ENCODE measurements at places on chromosomes 13 and 19.

- peak; percentile 34 for DNase-seq
Observed at GRCh38 chr13:28657784-28658538, 969 bp upstream of the POMP start.

- DNase-seq = no peak
Observed at GRCh38 chr19:28539759-28540158, 673.2 kb downstream of the UQCRFS1 start.

- no peak for DNase-seq
Observed at GRCh38 chr13:95447814-95448213, 104.7 kb upstream of the CLDN10 start.

DNA sequence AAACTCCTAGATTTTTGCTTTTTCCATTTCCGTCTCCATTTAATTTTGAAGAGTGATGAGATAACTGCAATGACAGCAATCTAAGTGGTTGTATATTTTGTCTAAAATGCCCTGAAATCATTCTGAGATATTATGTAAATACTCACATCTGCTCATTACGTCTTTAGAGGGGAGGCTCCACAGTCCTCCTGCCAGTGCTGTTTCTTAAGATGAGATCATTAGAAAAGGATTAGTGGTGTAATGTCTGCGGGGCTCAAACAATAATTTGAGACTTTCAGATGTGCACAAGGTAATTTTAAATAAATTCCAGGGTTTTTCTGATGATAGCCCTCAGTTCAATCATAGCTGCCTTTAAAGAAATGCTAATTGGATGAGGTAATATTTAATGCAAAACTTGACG, 437.9 kb downstream of the FOXO1 start:
- DNase-seq = no peak

DNA sequence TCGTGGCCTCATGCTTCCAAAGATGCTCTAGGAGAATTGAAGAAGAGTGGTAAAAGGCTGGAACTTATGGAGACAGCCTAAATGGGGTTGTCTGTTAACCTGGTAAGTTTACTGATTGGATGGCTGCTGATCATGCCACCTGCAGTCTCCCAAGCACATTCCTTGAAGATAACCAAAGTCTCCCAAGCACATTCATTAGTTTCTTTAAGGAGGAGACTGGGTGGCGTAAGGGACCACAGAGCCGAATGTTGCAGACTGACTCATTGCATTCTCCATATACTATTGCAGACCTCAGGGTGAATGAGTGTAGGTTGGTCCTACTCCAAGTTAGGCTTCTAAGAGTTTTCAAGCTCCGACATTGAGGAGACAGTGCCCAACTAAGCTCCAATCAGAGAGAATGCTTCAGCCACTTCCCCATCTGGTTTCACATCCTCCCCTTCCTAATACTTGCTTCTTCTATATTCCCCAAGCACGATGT, at the start of gene IGFL3:
Gene IGFL3 (minus strand): TSS at position 51 of the 478 bp plus-strand sequence. CDS start 39 bp downstream, at position 12.
- DNase-seq = peak; percentile 42

GRCh38 chr13:35598233-35598632, 121.7 kb upstream of the MAB21L1 start:
- no peak for DNase-seq

GRCh38 chr13:80235166-80235966, 105.6 kb downstream of the SPRY2 start:
- peak; percentile 7 for DNase-seq

DNA sequence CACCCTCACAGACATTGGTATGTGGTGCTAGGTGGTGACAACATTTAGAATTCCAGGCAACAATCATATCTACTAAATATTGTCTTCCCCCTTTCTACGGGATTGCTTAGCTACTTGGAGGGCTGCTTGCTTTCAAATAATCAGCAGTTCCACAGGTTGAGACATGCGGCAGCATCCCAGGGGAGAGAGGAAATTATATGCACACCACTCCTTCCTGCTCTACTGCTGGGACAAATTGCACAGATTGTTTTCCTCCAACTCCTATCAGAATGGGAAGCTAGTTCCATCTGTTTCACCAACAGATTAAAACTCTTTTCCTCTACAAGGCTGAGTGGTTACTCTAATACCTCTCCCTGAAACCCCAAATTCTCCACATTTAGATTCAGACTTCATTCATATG, 275.4 kb downstream of the DNAJC15 start:
- DNase-seq = no peak

- peak; percentile 48 for DNase-seq
Observed at GRCh38 chr19:48683349-48683748, 10.5 kb upstream of the NTN5 start.

GRCh38 chr19:13260883-13261653, 110.9 kb downstream of the IER2 start:
- DNase-seq = peak; percentile 93

DNA sequence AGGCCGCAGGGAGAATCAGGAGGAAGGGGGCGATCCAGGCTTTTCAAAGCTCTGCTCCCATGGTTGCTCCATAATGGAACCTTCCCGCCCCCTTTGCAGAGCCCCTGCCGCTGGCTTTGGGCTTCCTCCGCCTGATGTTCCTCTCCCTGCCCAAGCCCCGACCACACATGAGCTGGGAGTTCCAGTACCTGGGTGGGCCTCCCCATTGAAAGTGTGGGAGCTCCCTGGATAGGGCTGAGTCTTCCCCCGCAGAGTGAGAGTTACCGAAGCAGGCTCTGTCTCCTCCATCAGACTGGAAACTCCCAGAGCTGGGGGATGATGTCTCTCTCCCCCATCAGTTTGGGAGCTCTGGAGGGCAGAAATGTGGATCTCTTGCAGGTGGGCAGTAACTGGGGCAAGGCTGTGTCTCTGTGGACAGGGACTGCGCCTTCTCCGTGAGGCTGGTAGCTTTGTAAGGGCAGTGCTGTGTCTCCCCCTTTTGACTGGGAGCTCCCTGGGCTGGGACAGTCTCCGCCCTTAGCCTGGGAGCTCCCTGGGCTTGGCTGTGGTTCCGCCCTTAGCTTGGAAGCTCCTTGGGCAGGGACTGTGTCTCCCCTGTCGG, 722 bp downstream of the DCAF15 start:
- DNase-seq = no peak

DNA sequence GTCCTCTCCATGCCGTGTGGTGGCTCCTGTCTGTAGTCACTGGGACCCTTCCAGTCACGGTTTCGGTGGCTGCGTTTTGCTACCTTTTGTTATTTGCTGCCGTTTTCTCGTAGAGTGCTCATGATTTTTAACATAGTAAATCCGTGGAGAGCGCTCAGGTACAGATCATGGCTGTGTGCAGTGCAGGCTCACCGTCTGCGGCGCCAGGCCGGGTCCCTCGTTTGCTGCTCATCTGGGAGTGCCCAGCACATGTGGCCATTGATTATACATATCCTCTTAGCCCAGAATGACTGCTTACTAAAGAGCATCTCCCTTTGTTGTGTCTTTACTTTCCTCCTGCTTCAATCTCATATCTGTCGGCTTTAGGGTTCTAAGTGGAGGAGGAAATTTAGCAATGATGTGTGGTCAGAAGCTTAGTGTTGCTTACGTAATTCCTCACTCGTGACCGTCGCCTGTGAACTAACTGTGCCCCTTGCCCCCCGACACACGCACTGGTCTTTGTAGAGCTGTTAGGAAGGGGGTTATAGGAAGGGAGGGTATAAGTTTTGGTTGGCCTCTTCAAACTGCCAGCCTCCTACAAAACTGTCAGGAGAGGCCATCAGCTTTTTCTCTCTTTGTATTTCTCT, 31.8 kb downstream of the TFDP1 start:
- no peak for DNase-seq
